ENCODE measurements at places on chromosomes 4 and X.

DNA sequence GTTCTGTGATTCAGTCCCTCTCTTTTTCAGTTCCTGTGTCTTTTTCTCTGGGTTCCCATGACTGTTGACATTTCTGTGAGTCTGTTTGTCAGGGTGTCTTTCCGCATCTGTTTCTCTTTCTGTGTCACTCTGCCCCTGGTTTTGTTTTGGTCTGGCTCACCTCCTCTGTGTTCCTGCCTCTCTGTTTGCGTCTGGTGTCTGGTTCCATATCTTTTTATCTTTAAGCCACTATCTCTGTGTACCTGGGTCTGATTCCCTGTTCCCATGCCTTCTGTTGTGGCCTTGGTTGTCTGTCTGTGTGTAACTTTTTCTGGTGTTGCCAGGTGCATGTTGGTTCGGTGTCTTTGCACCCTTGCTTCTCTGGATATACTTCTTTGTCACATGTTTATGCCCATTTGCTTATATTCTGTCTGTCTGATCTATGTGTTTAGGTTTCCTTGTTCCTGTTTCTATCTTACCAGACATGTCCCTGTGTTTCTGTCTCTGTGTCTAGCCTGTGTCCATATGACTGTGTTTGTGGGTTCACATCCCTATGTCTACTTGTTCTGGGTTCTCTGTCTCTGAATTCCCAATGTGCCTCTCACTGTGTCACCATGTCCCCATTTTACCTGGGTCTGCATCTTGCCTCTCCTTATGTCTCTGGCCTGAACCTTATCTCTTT lies 50.2 kb downstream of the ITIH6 start:
- DNase-seq, result no peak

DNA sequence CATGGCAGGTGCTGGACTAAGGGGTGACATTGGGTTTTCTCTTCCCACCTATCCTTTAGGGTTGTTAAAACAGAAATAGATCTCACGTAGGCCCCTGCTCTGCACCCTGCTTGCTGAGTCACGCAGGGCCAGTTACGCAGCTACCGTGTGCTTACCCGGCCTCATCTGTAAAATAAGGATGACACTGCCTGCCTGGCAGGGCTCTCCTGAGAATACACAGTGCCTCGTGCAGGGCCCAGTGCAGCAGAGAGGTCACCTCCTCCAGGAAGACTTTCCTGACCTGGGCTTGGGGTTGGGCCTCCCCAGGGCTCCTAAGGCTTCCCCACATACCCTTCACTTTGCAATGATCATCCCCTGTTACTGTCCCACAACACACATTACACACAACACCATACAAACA lies 33.6 kb upstream of the JAKMIP1 start:
- no peak for DNase-seq

- DNase-seq, result peak; percentile 62
These were observed 121.6 kb downstream of the RASL11B start for GRCh38 chr4:52983563-52984303.

DNA sequence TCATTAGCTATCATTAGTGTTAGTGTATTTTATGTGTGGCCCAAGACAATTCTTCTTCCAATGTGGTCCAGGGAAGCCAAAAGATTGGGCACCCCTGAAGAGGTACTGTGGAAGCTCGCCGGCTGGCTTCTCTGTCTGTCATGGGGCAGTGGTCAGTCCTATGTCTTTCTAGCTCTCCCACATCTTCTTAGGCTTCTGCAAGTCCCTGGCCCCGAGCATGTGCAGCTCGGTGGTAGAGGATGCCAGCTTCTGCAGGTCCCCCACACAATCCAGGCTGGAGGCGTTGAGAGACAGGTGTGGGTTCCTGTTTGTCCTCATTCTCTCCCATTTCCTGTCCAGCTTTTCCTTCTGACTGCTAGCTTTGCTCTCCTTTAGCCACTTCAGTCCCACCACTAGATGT lies 134.1 kb upstream of the NALF2 start:
- DNase-seq, result no peak

DNA sequence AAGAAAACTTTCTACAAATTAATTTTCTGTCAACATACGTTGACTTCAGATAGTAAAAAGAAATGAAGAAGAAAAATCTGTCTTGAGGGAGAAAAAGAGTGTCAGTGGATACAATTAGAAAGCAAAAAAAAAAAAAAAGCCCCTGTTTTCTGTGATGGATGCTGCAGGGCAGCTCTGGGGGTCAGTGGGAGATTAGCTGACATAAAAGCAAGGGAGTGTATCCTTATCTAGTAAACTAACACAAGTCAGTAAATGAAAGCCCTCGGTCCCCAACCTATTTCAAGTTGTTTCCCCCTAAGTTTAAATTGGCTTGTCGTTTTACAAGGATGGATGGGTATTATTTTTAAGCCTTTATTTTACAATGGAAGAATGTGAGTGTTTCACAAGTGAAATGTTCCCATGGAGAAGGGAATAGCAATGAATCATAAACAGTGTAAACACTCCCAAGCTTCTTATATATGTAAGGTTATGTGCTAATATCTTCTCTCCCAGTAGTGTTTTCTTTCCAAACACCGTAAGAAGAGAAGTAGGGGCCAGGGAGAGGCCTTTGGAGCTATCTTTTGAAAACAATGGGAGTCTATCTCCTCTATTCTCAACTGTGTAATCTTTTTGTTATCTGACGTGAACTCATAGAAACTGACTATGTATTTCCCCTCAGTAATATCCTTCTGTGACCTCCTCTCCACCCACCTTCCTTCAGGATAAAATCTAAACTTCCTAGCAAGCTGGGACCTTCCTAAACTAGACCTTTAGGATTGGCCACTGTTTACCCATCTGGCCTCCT lies 347.7 kb downstream of the FBXO8 start:
- DNase-seq, result peak; percentile 17

- peak; percentile 45 for DNase-seq
These were observed 39.3 kb upstream of the CXCL8 start for GRCh38 chr4:73701116-73701515.

GRCh38 chr4:666436-666810 lies 7.7 kb downstream of the ATP5ME start:
- no peak for DNase-seq

All from fibroblast of skin of scalp (primary cell).